ENCODE measurements at places on chromosomes 3 and 15.

GRCh38 chr3:184316792-184317191 lies 2.4 kb downstream of the EIF4G1 start:
- DNase-seq: no peak

- no peak for DNase-seq
Measured at GRCh38 chr15:59166601-59167265, 39.9 kb upstream of the LDHAL6B start.

- no peak for DNase-seq
Measured at GRCh38 chr3:71127844-71128243, 455.7 kb downstream of the FOXP1 start.

GRCh38 chr3:11056531-11057050 lies 64.0 kb downstream of the SLC6A1 start:
- DNase-seq: no peak

- no peak for DNase-seq
Measured at GRCh38 chr15:27214032-27214431, 243.1 kb downstream of the GABRG3 start.

- DNase-seq: no peak
Measured at GRCh38 chr3:89314454-89315098, 207.2 kb downstream of the EPHA3 start.

DNA sequence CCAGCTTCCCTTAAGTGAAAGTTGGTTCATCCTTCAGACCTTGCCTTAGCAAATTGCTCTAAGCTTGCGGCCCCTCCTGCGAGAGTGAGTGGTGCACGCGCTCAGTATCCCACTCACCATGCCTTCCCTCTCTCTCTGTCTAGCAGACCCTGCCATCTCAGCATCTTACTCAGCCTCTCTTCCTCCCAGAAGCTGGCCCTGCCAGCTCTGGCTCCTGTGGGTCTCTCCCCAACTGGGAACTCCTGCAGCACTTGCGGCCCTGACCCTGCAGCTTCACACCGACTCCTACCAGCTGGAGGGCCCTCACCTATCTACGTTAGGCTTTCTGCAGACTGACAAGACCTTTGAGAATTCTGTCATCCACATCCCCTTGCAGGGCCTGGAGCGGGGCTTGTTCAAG lies 286.1 kb upstream of the TLE3 start:
- DNase-seq: no peak

- no peak for DNase-seq
Measured at GRCh38 chr3:185645596-185646381, 59.7 kb downstream of the SENP2 start.

- no peak for DNase-seq
Measured at GRCh38 chr3:10474847-10475246, 30.5 kb downstream of the ATP2B2 start.

DNA sequence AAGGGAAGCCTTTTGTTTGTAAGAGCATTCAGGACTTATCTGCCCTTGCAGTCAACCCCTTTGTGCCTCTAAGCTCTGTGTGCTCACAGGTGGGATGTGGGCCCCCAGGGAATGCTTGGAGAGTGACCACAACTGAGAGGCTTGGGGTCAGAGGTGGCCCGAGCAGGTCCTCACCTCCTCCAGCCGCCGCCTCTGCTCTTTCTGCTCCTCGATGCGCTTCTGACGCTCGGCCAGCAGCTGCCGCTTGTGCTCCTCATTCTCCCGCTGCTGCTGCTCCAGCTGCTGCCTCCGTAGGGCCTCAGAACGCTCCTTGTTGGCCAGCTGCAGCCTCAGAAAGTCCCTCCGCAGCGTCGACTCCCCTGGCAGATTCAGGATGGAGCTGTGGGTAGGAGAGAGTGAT lies 130.8 kb upstream of the SLC2A2 start:
- no peak for DNase-seq

DNA sequence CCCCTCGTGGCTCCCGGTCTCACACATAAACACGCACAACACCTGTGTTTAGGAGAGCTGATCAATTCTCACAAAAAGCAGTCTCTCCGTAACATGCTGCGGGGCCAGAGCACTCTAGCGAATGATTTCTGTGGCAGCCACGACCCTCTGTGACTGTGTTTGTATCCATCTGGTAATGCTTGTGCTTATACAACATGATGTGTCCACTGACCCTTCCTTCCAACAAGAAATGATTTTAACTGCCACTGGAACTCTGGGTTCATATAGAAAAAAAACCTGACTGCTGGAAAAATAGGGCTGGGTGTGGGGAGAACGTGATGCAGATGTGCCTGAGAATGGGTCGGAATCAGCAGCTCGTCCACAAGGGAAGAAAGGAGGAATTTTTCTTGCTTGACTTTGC lies 410.2 kb downstream of the GAP43 start:
- no peak for DNase-seq

GRCh38 chr3:14619605-14620004 lies 32.0 kb upstream of the CCDC174 start:
- no peak for DNase-seq

- DNase-seq: no peak
Measured at GRCh38 chr3:5305684-5305989, 118.1 kb downstream of the EDEM1 start.

GRCh38 chr3:142968319-142969025 lies 5.0 kb upstream of the PAQR9 start:
- DNase-seq: no peak

- no peak for DNase-seq
Measured at GRCh38 chr15:43276563-43277200, 10.0 kb upstream of the TGM5 start.
